NCI-H2081 (cell line): ENCODE measurements at places on chromosomes 3 and 15.
A peak's percentile ranks its signal among the peaks of the same experiment; 100 is the strongest.

DNA sequence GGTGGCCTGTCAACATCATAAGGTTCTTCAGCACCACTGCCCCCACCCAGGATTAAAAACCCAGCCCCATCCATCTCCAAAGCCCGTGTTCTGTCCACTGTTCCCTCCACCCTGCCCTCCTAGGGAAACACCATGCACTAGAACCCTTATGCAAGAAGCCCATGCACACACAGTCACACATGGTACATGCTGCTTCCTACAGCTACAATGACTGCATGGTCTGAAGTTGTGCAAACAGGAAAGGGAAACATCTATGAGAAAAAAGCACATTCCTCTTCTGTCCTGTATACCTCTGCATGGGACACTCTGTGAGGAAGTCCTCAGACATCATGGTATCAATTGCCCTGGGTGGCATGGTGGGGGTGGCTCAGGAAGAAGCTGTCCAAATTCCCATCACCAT lies 108.6 kb upstream of the MRPS22 start:
- no peak for DNase-seq

- no peak for DNase-seq
These were observed 2.6 kb downstream of the ARF4 start for GRCh38 chr3:57594576-57594975.

DNA sequence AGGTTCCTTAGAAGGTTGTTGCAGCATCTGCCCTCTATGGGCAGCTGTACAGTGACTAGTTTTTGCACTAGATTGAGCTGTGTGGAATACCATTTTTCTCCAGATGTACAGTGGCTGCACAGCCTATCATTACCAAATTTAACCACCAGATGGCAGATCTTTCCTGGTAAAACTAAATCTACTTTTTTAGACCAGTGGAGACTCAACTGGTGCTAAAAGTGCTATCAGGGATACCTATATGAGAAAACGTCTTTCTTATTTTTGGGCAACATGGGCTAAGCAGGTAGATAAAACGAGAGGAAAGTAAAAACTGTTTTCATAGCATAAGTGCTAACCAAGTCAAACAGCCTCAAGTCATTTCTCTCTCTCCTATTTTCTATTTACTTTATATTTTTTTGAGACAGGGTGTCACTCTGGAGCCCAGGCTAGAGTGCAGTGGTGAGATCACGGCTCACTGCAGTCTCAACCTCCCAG lies 21.2 kb downstream of the IGSF10 start:
- peak; percentile 69 for DNase-seq

DNA sequence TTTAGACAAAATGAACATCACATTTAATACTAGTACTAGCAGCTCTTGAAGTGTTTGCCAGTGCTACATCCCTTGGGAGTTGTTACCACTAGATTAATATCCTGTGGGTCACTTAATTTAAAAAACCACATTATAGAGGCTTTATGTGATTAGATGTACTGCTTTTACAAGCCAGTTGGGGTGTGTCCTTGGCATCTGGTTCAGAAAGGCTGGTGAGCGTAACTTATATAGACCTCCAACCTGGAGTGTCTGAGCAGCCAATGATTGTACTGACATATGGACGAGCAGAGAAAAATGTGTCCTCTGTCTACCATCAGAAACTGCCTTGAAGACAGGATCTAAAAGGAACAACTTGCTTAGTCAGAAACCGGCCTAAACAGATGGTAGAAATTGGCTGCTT lies 306.2 kb upstream of the ATP11B start:
- DNase-seq: peak; percentile 56

GRCh38 chr3:11847607-11848006 lies 922 bp upstream of the TAMM41 start:
- no peak for DNase-seq

GRCh38 chr3:124325248-124325647 lies 333.3 kb upstream of the ROPN1 start:
- DNase-seq: no peak

GRCh38 chr3:158961471-158961870 lies 159.6 kb downstream of the MFSD1 start:
- DNase-seq: no peak

DNA sequence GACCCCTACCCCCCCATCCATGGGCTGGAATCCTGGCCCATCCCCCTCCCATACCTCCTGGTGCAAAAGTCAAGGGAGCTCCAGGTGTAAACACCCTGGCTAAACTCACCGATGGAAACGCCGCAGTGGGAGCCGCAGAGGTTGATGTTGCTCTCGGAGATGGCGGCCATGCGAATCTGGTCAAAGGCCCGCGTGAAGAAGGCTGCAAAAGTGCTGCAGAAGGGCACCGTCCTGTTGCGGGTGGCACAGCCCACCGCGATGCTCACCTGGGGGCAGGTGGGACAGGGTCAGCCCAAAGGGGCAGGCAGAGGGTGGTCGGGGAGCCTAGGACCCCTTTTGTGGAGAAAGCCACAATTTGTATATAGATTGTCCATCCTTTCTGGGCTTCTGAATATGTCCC lies 26.7 kb downstream of the TKT start:
- DNase-seq: no peak

DNA sequence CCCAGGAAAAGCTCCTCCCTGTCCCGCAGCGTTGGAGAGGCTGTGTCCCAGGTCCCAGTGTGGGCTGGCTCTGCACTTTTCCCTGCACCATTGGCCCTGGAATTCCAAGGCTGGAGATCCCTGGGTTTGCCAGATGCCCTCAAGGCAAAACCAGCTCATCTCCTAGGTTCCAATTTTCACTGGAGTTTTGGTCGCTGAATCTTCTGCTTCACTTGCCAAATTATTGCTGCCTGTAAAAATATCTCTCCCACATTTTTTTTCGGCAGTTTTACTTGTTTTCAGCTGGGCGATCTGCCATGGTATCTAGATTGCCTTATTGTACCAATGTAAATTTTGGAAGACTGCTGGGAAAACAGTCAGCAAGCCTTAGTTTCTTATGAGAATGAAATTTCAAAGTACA lies 150.9 kb upstream of the ATP10A start:
- DNase-seq: no peak

GRCh38 chr3:30393079-30393478 lies 213.3 kb upstream of the TGFBR2 start:
- DNase-seq: no peak

DNA sequence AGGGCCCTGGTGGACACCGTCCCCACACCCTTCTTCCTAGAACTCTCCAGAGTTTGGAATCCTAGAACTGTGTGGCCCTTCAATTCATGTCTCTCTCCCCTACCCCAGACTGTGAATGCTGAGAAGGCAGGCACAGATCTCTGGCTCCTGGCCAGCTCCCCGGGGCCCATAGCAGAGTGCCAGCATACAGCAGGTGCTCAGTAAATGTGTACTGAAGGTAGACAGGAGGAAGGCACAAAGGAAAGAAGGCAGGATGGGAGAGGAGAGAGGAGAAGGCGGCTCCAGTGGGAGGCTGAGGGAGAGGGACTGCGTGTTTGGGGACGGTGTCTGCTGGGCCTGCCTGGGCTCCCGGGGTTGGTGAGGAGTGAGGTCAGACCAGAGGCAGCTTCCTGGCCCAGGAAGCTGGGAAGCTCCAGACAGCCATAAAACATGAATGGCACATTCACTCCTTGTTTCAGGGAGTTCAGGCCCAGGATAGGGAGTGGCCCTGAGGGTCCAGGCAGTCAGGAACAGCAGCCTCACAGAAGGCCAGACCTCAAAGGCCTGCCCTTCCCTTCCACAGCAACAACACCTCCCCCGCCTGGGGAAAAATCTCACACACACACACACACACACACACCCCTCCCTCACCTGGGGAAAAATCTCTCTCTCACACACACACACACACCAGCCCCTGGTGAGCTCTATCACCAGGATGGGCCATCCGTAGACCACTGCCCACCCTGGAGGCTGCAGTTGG lies 137.1 kb upstream of the PRR20G start:
- no peak for DNase-seq

GRCh38 chr15:70442616-70443321 lies 320.6 kb downstream of the UACA start:
- DNase-seq: no peak
